Activated effector memory CD4-positive, alpha-beta T cell treated with anti-CD3 and anti-CD28 coated beads, Interleukin-2, amount 50 U/mL, for 16 hours (primary cell): ENCODE measurements at places on chromosomes 1 and 21.
A peak's percentile ranks its signal among the peaks of the same experiment; 100 is the strongest.

GRCh38 chr1:39148942-39149341 lies 55.6 kb upstream of the MACF1 start:
- no peak for DNase-seq

DNA sequence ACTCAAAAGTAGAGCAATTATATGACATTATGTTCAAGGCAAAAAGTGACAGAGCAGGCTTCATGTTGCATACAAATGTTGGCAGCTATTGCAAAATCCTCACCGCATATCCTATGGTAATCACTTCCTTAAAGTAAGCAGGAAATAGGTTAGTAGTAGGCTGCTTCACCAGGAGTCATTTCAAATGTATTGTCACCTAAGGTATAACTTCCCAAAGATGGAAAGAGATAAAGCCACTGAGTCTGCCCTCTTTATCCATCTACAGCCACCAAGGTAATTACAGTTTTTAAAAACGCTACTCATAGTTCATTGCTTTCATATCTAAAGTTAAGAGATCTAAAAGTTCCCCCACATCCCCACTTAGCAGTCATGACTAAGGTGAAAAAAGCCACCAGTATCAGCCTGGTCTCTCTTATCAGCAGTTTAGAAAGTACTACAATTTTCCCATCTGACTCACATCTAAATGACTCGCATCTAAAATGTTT lies 31.6 kb upstream of the UBE2U start:
- no peak for DNase-seq

GRCh38 chr1:210596641-210597040 lies 267.9 kb downstream of the HHAT start:
- DNase-seq, result no peak

GRCh38 chr1:154342836-154343472 lies 17.6 kb downstream of the ATP8B2 start:
- peak; percentile 91 for DNase-seq

DNA sequence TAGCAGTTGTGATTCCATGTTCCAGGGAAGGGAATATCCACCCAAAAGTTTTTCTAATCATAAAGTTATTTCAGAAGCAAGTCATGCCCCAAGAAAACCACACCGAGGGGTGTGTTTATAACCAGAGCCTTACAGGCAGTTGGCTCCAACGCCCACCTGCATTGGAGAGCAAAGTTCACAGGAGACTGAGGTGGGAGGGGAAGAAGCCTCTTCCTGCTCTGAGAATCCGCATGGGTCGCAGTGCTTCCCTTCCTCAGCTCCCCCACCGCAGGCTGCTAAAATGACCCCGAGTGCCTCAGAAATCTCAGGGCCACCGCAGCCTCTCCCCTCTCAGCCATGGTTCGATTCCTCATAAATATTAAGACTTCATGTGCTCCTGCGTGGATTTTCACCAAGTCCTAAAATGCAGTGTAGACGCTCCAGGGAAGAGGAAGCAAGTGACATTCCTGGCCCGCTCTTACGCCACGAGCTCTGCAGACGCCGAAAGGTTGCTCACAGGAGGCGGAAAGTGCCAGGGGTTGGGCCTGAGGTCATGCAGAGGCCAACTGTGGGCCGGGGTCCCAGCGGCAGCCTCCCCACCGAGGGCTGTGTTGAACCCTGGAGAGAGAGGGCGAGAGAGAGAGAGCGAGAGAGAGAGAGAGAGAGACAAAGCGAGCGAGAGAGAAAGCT lies 13.4 kb upstream of the SPSB1 start:
- no peak for DNase-seq

GRCh38 chr1:58883888-58884482 lies 100.1 kb upstream of the JUN start:
- no peak for DNase-seq

DNA sequence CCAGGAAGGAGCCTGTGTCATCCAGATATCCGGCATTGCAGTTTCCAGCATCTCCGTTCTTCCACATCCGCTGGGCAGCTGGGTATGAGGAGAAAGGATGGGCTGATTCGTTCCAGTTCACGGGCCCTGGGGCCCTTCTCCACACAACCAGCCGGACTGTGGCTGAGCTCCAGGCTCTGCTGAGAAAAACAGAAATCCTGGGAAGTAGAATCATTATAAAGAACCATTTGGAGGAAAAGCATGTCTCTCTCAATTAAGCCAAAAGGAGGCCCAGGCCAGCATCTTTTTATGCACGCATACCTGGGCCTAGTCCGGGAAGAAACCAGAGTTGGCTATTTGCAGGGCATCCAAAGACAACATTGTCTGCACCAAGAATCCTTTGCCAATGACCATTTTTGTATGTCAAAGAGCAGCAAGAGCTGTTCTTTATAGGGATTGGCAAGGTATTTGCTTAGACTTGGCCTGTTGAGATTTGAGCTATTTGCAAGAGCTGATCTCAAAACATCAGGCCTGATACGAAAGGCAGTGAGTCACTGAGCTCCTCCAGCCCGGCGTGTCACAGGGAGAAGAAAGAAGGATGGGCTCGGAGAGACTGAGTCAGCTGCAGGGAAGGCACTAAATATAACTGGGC lies 84.9 kb upstream of the ARHGEF16 start:
- no peak for DNase-seq

- peak; percentile 76 for DNase-seq
Measured at GRCh38 chr1:1206966-1207531, 657 bp upstream of the TNFRSF18 start.

DNA sequence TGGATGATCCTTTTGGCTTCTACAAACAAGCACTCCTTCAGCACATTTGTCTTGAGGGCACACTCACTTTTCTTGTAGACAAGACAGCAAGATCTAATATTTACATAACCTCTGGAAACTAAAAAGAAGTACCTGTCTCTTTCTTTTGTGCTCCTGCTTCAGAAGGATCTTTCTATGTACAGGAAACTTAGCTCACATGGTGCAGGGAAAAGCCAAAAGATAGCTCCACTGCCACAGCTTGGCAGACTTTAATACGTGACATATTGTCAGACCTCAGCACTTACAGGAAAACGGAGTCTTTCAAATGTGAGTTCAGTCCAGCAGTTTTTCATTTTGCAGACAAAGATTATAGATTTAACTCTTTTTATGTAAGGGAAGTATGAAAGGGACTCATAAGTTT lies 225.5 kb upstream of the SAMSN1 start:
- no peak for DNase-seq

DNA sequence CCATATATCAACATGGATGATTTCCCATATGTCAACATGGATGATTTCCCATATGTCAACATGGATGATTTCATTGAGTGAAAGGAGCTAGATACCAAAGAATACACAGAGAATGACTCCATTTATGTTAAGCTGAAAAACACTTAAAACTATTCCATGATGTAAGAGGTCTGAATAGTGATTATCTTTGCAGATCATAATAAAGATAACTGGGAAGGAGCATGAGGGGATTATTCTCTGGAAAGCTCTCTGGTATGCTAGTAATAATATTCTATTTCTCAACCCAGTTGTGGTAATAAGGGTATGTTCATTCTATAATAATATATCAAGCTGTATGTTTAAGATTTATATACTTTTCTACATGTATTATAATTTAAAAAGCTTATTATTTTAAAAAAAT lies 14.1 kb downstream of the SYNJ1 start:
- DNase-seq, result no peak

GRCh38 chr1:240794046-240794843 lies 182.3 kb upstream of the GREM2 start:
- DNase-seq, result no peak

GRCh38 chr1:156082309-156083091 lies at the start of gene MEX3A:
MEX3A (minus strand) TSS chr1:156082465; CDS start chr1:156081998, 467 bp downstream.
- DNase-seq, result peak; percentile 87

DNA sequence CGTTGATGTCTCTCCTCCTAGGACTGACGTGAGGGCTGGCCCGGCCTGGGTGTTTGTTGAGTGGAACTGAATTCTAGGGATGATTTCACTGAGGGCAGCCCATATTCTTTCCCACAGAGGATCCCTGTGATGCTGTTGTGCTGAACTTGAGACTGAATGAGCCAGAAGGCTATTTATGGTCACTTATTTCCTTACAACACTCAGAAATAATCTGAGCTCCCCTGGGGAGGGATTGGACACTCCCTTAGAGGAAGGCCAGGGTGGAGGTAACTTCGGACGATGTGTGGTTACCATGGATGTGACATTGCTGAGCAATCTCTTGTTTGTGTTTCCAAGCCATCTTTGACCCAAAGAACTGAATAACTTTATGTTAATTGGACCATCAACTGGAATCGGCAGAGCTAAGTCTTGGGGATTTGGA lies 5.1 kb upstream of the TMCO4 start:
- no peak for DNase-seq

DNA sequence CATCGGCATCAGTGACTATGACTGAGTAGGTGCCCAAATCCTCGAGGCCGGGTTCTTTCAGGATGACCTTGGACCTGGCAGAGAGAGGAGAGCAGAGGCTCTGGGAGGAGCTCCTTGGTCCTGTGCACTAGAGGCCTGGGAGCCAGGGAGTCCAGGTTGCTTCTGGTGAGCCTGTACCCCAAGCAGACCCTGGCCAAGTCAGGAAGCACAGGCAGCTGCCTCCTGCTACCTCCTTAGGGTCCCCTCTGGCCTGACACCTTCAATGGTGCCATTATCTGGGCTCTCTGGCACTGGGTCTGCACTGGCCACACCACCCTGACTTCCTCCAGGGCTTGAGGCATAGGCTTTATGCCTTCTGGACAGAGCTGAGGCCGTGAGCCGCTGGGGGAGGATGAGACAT lies 37.7 kb downstream of the MYOM3 start:
- DNase-seq, result no peak

- DNase-seq, result no peak
Measured at GRCh38 chr1:230754796-230755195, 7.6 kb downstream of the CAPN9 start.

DNA sequence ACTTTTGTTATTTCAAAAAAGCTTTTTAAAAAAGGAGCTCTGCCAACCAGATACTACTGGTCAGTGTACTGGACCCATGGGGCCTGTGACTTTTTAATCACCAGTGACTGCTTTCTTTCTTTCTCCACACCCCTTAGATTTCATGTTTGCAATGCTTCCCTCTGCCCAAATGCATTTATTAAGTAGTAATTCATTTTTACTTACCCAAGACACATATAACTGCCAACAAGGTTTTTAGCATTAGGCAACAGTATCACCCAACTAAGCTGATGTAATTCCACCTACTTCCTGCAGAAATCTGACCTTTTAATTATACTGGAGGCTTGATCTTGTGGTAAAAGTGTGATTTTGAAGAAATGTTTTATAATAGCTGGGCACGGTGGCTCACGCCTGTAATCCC lies 12.5 kb downstream of the MECR start:
- no peak for DNase-seq

DNA sequence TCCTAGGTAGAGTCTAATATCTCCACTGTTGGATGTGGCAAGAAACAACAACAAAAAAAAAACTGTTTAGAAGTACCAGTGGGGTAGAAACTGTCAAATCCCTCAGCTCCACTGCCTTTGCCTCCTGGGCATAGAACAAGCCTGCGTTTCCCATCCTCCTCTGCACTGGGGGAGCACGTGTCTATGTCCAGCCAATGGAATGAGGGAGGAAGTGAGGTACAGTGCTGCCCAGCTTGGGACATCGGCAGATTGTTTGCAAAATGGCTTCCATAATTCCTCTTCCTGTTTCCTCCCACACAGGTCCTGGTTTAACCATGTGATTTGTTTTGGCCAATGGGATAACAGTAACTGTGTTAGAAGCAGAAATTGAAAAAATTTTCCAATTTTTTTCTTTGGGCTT lies 39.1 kb downstream of the PSMG1 start:
- DNase-seq, result no peak

DNA sequence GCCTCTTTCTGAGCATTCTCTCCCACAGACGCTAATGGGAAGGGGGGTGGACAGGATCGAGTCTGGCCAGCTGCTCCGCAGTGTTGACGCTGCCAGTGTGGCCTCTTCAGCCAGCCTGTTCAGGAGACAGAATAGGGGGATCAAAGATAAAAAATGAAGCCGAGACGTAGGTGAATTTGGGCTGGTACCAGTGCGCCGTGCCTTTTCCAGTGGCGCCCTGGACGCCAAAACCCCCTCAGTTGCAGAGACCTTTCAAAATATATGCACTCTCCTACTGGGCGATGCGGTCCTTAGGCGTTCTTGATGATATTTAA lies 1.1 kb downstream of the TTC3 start:
- no peak for DNase-seq

GRCh38 chr1:2975466-2976179 lies 45.6 kb upstream of the ACTRT2 start:
- DNase-seq, result peak; percentile 54

GRCh38 chr1:85060038-85060437 lies 11.7 kb upstream of the MCOLN3 start:
- DNase-seq, result no peak

- DNase-seq, result no peak
Measured at GRCh38 chr1:87155170-87155569, 173.5 kb upstream of the LMO4 start.

GRCh38 chr1:29849038-29849750 lies 612.9 kb downstream of the PTPRU start:
- DNase-seq, result peak; percentile 68

DNA sequence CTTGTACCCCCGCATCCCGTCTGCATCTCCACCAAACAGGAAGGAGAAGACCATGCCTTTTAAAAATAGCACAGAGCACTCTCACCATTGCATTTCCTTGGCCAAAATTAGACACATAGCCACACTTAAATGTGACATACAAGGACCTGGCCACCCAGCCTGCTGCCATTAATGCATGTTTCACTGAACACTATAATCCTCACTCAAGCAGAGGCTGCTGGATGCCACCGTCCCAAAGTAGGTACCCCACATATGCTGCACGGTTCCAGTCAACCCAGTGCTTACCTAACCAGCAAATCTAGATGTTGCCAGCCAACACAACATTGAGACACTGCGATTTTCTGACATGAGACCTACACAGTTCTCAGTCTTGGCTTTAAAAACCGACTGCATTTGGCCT lies 107.7 kb downstream of the ADSS2 start:
- no peak for DNase-seq

DNA sequence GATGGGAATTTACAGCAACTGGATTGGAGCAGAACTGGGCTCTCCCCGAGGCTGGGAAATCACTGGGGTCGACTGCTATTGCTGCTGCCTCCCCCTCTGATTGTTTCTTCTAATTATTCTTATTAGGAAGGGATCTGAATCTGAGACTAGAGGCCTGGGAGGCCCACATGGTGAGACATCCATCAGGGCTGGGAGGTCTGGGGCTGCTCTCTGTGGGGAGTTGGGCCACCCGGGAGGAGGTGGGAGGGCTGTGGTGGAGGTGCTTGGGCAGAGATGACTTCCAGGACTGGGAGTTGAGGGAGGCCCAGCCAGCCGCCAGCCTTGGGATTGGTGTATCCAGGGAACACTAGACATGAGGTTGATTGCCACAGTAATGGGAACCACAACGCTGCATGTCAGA lies 247.9 kb downstream of the GRIK3 start:
- no peak for DNase-seq

- DNase-seq, result no peak
Measured at GRCh38 chr1:167110586-167110985, 16.7 kb downstream of the STYXL2 start.

GRCh38 chr1:196654271-196654670 lies 2.4 kb downstream of the CFH start:
- no peak for DNase-seq

- no peak for DNase-seq
Measured at GRCh38 chr1:190597294-190597693, 119.6 kb upstream of the BRINP3 start.

GRCh38 chr1:219500327-219500897 lies 112.5 kb downstream of the ZC3H11B start:
- DNase-seq, result no peak
